ENCODE measurements at places on chromosomes 7 and 10.
A peak's percentile ranks its signal among the peaks of the same experiment; 100 is the strongest.

DNA sequence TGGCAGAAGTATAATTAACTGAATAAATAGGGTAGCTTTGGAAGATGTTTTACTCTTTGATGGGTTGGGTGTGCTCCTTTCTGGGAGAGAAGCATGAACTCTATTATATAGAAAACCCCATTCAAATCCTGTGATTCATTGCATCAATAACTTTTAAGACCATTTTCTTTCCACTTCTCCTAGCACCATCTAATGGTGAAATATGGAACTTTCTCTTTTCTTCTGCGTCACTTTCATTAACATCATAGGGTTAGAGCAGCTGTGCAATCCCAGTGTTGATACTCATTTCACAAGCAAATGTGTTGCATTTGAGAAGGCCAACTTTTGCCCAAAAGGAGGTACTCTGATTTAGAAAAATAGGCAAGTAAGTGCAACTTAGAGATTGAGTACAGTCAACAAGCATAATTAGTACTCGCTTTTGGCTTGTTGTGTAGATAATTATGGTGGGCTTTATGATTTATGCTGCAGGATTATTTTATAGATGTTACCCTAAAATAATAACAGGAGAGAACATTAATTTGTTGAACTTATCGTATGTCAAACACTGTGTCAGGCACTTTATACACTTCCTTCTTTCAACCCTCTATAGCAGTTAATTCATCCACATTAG lies 92.9 kb downstream of the CPED1 start:
- DNase-seq: no peak

- no peak for DNase-seq
Measured at GRCh38 chr10:116237260-116237659, 35.7 kb downstream of the GFRA1 start.

DNA sequence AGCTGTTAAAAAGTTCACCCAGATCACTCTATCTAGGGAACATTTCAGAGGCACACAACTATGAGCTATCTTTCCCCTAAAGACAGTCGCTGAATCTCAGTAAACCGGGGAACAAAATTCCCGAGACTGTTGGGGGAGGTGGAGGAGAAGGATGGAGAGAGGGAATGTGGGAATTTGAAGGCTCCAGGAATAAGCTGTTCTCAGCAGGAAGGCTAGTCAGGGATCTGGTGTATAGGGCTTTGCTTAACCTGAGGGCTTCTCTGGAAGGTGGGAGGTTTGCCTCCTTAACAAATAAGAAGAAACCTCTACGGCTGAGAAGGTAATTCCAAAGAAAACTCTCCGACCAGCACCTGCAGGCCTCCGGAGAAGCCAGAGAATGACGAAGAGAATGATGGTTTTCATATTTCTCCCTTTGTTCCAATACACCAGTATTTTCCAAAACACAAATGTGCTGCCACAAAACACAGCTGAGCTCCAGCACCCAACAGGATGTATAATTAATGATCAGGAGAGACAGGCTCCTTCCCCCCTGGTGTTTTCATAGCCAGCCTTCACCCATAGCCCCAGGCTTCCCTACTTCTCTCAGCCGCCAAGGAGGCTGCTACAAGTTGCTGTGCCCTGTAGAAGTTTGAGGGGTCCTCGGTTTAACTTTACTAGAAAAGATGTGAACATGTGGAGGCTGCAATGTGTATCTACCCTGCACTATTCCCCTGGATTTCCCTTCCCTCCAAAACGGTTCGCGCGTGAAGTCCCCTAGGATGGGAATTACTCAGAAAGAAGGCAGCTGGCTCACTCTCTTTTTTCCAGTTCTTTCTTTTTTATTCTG lies 2.0 kb downstream of the KCNMA1 start:
- no peak for DNase-seq

GRCh38 chr7:95139922-95140321 lies 184.4 kb downstream of the PON1 start:
- no peak for DNase-seq

DNA sequence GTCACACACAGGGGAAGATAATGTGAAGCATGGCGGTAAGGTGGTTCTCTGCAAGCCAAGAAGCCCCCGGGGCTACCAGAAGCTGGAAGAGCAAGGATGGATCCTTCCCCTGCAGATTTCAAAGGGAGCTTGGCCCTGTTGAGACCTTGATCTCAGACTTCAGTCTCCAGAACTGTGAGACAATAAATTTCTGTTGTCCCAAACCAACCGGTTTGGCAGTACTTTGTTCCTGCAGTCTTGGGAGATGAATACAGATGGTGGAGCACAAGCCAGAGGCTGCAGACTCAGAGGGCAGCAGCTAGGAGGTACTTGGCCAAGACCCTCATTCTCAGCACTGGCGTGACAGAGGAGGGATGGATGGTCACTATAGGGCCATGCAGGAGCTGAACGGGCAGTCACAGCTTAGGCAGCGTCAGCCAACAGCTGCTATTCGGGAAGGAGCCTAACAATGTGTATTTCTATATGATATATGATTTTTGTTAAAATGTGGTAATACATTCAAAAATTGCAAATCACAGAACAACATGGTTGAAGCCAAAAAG lies 387.3 kb downstream of the TNS3 start:
- DNase-seq: no peak

- no peak for DNase-seq
Measured at GRCh38 chr10:81838950-81839349, 36.0 kb upstream of the NRG3 start.

DNA sequence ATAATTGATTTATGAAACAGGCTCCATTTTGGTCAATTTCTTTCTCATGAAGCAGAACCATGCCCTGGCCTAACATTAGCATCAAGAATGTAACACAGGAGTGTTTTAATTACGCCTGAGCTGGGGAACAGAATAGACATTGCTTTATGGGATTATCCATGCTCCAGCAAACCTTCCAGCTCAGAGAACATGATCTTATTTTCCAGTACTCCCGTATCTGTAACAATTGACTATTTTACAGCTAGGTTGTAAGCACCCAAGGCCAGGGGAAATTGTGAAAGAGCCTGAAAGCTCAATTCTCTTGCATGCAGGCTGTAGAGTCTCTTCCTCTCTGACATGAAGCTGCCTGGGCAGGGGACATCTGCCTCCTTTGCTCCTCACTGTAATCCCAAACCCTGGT lies 30.8 kb upstream of the CRYGN start:
- DNase-seq: no peak

- DNase-seq: no peak
Measured at GRCh38 chr10:70536196-70536861, 57.8 kb downstream of the PALD1 start.

- DNase-seq: no peak
Measured at GRCh38 chr7:154879629-154880028, 123.3 kb downstream of the PAXIP1 start.

GRCh38 chr7:25091779-25092178 lies 33.3 kb downstream of the CYCS start:
- no peak for DNase-seq

DNA sequence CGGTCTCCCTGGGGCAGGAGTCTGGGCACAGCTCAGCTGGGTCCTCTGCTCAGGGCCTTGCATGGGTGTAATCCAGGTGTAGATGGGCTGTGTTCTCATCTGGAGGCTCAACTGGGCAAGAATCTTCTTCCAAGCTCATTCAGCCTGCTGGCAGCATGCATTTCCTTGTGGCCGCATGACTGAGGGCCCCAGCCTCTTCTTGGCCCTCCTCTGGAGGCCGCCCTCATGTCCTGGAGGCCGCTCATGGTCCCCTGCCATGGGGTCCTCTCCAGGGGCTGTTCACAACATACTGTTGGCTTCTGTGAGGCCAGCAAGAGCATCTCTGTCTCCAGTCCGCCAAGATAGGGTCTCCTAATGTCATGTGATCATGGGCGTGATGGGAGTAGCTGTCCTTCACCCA lies 437.5 kb upstream of the FOXK1 start:
- no peak for DNase-seq

DNA sequence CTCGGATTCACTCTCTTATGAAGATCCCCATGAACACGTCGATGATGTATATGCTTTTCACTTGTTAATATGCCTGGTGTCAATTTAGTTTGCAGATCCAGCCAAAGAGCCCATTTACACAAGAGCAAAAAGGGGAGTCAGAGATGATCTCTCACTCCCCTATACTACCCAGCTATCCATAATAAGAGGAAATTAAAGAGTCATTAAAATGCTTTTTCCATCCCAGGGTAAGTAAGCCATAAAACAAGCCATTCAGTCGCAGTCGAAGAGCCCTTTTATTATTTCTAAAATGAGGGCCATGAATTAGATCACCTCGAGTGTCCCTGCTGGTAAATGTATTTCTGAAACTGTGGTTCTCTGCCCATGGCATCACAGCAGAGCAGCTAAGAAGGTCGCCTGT lies 41.2 kb downstream of the CHCHD3 start:
- no peak for DNase-seq

GRCh38 chr7:2373646-2374045 lies 19.0 kb downstream of the EIF3B start:
- DNase-seq: no peak

- no peak for DNase-seq
Measured at GRCh38 chr7:40722242-40722641, 587.4 kb downstream of the SUGCT start.

DNA sequence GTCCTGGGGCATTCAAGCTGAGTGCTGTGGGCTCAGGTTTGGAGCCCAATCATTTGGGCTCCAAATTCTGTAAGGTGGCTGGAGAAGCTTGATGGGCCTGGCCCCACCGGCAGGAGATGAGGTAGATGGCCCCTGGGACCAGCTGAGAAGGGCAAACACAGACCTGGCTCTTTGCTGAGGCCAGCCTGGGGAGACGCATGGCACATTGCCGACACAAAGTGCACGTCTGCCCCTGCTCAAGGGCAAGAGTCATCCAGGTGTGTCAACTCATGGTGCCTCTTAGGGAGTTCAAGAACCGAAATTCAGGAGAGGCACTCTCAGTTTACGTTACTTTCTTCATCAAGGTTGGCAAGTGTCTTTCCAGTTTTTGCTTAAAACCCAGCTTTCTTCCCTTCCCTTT lies 227.5 kb downstream of the LRMDA start:
- no peak for DNase-seq

DNA sequence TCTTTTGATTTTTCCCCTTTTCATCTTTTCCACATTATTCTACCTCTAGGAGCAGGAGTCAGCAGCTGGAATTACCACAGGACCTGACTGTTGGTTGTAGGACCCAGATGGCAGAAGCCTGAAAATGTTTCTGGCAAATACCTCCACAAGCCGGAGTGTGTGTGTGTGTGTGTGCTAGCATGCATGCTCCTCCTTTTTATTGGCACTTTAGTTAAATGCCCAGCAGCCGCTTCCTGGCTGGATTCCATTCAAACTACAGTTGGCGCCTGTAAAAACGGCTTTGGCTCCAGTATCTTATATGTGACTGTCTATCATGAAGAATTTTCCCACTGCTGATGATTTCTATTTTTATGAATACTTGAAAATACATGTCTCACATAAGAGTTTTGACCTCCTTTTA lies 319.7 kb upstream of the SP4 start:
- DNase-seq: no peak

DNA sequence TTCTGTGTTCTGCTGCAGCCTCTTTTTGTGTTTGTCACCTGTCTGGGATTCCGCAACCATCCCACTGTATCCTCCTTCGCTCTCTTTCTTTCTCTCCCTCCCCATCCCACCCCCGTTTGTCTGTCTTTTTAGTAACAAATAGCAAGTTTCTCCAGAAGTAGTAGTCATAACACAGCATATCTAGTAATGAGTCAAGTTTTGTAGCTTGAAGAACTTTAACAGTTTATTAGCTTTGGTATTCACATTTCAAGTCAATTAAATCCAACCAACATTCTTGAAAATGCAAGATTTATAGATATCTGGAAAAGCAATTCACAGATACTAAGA lies 154.1 kb upstream of the MTPN start:
- DNase-seq: no peak

- DNase-seq: peak; percentile 93
Measured at GRCh38 chr10:71727738-71728737, 8.5 kb upstream of the C10orf105 start.

DNA sequence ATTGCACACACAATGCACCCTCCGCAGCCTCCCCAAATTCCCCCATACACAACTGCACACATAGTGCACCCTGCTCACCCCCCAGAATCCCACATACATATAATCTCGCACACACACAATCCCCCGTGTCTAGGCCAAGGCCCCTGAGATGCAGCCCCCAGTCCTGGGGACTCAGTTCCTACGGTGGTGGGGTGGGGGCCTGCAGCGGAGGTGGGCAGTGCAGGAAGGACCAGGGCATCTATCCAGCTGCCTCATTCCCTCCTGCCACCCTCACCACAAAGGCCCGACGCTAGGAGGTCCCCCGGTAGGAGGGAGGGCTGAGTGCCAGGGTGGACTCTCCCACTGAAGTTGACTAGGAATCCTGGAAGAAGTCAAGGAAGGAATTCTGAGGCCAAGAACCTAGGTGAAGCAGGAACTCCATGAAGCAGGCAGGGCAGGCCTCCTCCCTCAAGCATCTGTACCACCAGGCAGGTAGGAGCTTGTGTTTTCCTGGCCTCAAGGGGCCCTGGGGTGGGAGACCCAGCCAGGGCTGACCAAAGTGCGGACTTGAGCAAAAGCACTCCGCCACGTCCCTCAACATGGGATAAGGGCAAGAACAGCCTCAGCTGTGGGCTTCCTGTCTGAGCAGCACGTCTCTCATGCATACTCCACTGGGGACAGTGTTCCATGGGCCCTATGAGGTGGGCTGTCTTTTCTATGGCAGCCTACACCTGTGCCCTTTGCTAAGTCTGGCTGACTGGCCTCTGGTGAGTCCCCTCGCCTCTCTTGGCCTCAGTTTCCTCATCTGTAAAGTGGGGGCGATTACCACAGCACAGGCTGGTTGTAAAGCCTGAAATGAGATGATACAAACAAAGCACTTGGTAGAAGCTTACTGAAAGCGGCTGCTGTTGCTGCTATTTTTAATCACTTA lies 145.7 kb downstream of the MAPK8 start:
- DNase-seq: no peak

GRCh38 chr7:7231000-7231399 lies 48.7 kb downstream of the C1GALT1 start:
- no peak for DNase-seq

GRCh38 chr7:2225336-2225735 lies 7.4 kb downstream of the MAD1L1 start:
- no peak for DNase-seq

GRCh38 chr10:50990568-50991455 lies 83.5 kb upstream of the PRKG1 start:
- no peak for DNase-seq

DNA sequence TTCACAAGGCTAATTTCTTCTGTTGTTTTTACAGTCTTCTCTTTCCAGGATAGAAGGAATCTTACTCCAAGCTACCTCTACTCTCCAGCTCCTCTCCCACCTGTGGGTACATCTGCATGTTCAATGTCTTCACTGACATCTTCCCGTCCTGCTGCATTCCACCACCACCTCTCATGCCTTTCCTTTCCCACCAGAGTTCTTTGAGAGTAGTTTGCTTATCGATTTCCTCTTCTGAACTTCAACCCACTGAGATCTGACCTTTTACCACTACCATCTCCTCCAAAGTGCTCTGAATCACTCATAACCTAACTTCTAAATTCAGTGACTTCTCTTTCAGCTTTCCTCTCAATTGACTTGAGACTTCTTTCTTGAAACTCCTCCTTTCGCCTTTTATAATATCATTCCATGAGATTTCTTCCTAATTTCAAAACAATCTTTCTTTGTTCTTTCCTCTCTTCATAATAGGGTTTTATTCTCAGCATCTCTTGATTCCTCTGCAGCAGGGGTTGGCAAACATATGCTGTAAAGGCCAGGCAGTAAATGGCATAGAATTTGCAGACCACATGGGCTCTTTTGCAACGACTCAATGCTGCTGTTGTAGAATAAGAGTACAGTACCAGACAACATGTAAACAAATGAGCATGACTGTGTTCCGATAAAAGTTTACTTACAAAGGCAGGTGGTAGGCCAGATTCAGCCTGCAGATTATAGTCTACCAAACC lies 22.1 kb downstream of the ACSL5 start:
- DNase-seq: no peak
